HT1080 (cell line): ENCODE measurements at places on chromosomes 3 and 15. TPM values are rescaled to one million over a fixed set of nuclear protein-coding genes. Genes with fewer than 3 reads are reported as not detected.
A peak's percentile ranks its signal among the peaks of the same experiment; 100 is the strongest.

GRCh38 chr15:99704444-99704838, 28.8 kb downstream of the LYSMD4 start:
- peak; percentile 80 for DNase-seq

- no peak for DNase-seq
These were observed 91.3 kb downstream of the RAB11A start for GRCh38 chr15:65960586-65960985.

- DNase-seq = peak; percentile 81
These were observed 7.4 kb downstream of the SQOR start for GRCh38 chr15:45641999-45642932.

DNA sequence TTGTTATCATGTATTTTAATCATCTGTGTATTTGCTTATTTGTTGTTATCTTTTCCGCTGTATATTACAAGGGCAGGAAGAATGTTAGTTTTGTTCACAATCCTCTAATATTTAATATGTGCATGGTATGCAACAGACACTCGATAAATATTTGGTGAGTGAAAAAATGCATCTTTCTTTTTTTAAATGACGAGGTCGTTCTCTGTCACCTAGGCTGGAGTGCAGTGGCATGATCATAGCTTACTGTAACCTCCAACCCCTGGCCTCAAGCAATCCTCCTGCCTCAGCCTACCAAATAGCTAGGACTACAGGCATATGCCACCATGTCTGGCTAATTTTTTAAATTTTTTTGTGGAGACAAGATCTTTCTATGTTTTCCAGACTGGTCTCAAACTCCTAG, 66.2 kb downstream of the MITF start:
- DNase-seq = no peak

DNA sequence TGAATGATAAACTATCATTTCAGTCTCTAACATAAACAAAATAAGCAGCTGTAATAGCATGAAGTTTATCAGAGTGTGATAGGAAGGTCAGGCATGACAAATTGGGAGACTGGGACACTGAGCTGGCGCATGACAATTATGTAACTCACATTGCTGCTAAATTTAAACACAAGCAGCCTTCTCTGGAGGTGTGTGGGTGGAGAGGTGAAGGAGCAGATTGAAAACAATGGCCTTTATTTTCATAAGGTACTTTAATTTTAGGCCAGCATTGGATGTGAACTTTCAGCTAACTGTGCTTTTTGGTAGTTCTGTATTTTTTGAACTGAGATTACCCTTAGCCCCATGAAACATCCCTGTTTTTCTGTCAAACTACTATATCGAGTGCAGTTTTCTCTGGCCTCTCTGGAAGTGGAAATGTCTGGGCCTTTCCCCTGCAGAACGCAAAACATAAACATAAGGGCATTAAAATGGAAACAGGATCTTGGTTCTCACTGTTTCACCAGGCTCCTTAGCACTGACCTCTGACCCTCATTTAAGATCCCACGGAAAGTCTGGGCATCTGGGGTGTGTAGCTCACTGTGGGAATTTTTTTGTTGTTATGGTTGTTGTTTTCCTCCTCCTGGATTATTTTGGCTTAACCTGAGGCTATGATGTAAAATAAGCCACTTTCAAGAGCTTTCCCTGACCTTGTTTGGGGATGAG, 160.1 kb upstream of the DPH6 start:
- DNase-seq = no peak

The EFCAB12 gene
- total RNA-seq = not detected in 2 replicates

The GASK1A gene
- total RNA-seq = 0.17 TPM in 1 of 2 replicates, not detected in the other
